ENCODE measurements at places on chromosomes 6 and 20.

GRCh38 chr6:21997119-21998037, 299.5 kb downstream of the PRL start:
- DNase-seq, result no peak

GRCh38 chr20:42483730-42484303, 705.9 kb downstream of the PTPRT start:
- DNase-seq, result peak; percentile 9

DNA sequence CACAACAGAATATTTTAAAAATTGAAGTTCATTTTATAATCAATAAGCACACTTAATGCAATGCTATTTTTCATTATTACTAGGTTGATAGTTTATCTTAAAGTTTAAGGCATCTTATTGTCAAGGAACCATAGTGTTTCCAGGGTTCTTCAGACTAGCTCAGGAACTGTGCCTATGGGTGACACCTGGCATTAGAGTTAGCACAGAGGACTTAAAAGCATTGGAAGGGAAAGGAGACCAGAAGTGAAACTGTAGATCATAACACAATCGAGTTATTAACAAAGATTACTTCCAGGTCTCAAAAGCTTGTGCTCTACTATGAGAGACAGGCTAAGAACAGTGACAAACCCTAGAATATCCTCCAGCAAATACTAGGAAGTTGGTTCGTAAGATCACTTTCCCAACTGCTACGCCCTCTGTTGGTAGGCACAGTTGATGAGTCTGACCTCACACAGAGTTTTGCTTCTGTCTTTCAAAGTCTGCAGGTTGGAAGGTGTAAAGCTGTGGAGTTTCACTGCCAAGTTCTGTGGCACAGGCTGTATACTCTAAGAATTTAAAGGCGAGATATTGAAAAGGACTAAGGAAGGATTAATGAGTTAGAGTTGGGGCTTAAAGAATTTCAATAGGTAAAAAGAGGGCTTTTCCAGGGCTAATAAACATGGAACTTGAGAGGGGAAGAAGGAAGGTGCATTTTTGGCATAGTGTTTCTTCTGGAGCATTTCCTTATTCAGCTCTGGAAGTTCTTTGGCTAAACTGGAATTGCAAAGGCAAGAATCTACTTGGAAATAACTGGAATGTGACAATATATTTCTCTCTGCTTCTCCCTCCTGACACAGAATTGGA, 531.3 kb upstream of the JAG1 start:
- DNase-seq, result no peak

GRCh38 chr6:158643836-158644230, 710 bp downstream of the DYNLT1 start:
- no peak for DNase-seq

DNA sequence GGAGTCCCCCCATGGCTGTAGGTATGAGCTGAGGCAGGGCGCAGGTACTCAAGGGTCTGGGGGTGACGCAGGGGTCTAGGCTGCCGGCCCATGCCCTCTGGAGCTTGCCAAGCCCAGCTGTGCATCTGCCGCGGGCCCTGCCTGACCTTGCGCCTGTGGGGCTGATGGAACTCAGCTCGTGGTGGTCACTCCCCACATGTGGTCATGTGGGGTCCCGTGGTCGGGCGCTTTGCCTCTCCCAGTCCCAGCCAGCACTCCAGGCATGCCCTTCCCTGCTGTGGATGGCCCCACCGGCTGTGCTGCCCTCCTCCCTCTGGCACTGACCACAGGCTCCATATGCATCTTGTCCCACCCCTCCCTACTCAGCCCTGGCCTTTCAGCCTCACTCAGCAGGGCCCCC, 57.3 kb downstream of the RPP40 start:
- DNase-seq, result no peak

DNA sequence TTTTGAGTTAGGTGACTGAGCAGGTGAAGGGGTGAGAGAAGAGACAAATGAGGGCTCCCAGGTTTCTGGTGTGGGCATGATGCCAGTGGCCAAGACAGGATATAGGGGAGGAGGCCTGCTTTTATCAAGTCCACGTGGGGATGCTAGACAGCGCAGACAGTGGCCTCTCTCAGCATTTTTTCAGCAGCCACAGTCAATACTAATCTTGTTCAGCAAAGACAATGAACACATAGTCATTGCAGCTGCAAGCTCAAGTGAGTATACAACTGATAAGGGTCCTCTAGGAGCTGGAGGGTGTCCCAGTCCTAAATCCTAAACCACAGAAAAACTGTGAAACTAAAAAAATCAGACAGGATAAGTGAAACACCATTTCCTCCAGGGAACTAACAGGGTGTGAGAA, 48.6 kb downstream of the UQCC1 start:
- no peak for DNase-seq

- DNase-seq, result no peak
Observed at GRCh38 chr6:63883597-63883996, 248.0 kb downstream of the PHF3 start.

DNA sequence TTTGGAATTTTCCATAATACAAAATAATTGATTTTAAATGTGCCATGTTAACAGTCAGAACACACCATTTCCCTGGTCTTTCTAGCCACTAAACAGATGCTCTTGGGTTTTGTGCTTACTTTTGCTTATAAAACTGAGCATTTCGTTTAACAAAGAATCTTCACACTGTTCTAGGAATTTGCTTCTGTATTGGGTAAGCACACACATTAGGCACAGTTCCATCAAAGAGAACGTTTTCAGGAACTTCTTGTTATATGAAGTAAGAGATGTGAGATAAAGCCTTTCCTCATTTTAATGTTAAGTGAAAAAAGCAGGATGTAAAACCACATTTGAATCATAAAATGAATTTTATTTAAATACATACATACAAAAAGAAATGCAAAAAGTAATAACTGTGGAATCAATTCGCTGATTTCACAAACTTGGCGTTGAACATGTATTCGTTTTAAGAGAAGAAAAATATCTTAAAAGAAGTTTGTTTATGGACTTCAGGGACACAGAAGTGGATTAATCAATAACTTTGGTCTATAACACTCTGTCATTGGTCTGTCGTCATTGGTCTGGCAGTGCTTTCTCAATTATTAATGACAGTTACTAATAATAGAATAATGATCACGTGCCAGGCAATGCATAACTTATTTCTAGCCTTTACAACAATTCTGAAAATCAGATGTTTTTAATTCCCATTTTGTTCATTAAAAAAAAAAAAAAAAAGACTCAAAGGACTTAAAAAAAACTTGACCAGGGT, 199.9 kb upstream of the PRDM1 start:
- DNase-seq, result no peak

DNA sequence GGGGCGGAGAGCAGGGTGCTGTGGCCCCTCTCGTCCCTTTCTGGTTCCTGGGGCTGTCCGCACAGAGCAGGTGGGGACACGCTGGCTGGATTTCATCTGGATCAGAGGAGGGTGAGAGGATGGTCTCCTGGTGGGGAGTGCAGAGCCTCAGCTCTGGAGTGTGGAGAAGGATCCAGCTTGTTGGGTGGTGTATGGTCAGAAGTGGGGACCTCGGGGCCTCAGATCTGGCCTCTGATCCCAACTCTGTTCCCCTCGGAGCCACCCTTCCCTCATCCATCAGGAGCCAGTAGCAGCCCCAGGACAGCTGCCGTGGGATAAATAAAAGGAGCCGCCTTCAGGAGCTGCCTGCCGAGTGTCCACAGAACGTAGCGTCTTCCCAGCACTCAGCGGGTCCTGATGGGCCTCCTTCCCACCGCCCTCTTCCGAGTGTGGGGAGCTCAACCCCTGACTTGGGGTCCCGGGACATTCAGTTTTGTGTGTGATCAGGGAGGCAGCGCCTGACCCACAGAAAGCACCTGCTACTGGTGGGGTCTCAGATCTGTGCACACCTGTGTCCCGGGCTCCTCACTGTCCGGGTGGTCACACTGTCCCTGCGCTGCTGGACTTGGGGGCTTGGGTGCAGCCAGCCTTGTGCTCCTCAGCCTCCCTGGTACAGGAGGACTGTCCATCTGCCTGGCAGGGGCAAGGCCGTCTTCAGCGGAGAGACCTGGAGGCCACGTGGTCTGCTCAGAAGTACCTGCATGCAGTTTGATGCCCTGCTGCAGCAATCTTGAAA, 25.4 kb upstream of the BHLHE23 start:
- DNase-seq, result no peak

- no peak for DNase-seq
Observed at GRCh38 chr6:36843170-36843569, 3.9 kb upstream of the CPNE5 start.

- DNase-seq, result no peak
Observed at GRCh38 chr6:88890860-88891845, 72.3 kb downstream of the RNGTT start.

- no peak for DNase-seq
Observed at GRCh38 chr20:952196-952795, 36.2 kb upstream of the ANGPT4 start.

GRCh38 chr6:32830936-32831335, 7.6 kb downstream of the TAP2 start:
- no peak for DNase-seq
